Activated naive CD4-positive, alpha-beta T cell (primary cell): ENCODE measurements at places on chromosomes 5 and 9.
A peak's percentile ranks its signal among the peaks of the same experiment; 100 is the strongest.

DNA sequence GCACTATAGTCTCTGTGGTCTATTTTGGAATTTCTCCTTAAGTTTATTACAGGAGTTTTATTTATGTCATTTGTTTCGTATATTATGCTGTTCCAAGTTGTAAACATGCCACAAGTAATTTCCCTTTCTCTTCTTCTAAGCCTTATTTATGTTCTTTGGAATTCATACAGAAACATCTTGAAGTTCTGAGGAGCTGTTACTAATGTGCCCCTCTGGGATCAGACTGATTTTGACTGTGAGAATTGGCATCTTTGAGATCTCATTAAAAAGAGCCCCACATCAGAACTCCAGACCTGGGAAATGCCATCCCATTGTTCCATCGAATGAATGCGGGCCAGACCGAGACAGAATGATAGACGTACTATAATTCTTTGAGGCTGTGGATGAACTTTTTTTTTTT is 138.8 kb upstream of the CD180 start:
- DNase-seq, result no peak

DNA sequence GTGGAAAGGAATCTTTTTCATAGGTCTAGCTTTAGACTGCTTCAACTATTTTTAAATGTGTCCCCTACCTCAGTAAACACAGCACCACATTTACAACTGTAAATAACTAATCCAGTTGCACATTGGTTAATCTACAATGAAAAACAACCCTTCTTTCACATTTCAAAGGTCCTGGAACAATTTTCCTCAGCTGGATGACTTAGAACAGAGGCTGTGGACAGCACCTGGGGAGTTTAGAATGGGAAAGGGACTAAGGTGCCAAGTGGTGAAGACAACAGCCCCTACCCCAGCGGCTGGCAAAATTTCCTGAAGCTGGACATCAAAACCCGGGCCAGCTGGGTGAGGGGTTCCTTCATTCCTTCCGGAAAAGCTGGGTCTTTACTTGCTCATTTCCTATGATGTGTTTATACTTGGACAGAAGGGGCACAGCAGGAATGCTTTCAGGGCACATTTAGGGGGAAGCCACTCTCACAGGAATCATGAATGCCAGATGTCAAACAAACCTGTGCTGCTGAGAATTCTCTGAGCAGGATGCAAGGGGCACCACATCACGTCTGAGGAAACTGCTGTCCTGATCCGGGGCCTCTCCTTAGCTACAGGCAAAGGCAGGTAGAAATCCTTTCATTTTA is 158.3 kb downstream of the NR2F1-AS1 start:
- no peak for DNase-seq

DNA sequence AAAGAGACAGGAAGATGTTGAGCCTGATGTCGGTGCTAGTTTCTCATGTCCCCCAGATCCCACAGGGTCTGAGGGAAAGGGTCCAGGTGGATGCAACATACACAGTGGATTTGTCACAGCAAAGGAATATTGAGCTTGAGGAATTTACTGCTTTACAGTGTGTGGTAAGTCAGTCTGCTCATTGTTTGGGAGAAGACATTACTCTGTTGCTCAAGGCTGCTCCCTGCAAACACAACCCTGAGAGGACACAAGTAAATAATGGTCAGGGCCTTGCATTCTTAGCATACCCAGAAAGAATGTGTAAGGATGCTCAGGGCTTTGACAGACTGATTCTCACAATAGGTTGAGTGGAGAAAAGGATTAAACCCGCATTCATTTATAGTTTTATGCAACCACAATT is 7.3 kb upstream of the MAN2A1 start:
- DNase-seq, result no peak

GRCh38 chr5:83474991-83475390 is 3.4 kb downstream of the VCAN start:
- no peak for DNase-seq

GRCh38 chr9:37902796-37903646 is 906 bp downstream of the SLC25A51 start:
- no peak for DNase-seq

DNA sequence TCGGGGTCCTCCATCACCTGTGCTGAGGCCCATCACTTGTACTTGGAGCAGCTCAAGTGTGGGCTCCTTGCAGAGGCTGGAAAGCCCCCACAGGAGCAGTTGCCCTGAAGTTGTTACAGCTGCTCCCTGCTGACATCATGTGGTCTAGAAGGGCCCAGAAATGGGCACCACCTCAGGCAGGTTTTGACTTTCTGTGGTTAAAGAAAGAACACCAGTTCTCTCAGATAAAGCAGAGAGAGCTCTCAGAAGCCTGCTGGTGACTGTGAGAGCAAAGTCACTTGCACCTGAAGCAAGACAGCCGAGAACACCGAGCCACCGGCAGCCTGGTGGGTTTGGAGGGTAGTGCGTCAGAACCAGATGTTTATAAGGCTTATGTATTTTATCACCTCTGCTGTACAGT is 70.4 kb downstream of the MVB12B start:
- peak; percentile 10 for DNase-seq

DNA sequence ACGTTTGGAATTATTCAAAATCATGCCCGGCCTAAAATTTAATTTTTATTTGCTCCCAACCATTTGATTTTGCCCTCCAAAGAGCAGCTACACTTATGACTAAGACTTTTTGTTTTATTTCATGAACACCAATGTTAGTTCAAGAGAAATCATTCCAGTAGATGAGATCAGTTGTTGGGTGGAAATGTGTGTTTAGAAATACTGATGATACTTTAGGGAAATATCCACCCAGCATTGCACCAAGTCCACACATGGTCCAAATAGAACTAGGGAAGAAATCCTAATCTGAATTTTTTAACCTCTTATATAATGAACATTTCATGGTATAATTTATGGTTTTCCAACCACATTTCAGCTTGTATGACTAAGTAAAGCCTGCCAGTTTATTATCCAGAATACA is 28.3 kb upstream of the GOLPH3 start:
- DNase-seq, result no peak

DNA sequence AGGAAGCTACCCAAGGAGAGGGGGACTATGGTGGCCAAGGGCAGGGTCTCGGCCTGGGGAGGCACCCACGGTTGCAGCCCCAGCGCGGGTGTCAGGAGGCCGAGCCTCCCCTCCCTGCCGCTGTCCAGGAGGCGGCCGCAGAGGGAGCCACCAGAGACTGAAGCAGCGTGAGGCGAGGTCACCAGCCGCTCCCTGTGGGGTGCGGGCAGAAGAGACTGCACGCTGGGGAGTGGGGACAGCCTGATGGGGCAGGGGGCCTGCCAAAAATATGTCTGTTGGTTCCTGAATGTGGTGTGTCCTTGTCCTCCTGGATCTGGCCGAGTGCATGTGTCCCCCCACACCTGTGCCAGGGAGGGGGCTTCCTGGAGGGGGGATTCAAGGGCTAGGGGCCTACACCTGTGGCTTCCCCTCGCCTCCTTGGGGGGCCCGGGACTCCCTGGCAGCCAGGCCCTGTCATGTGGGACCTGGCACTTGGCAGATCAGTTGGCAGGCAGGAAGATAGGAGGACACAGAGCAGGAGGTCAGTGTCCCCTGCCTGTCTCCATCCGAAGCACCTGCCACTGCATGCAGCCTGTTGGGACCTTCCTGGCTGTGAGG is 131.2 kb downstream of the DAB2IP start:
- DNase-seq, result no peak

DNA sequence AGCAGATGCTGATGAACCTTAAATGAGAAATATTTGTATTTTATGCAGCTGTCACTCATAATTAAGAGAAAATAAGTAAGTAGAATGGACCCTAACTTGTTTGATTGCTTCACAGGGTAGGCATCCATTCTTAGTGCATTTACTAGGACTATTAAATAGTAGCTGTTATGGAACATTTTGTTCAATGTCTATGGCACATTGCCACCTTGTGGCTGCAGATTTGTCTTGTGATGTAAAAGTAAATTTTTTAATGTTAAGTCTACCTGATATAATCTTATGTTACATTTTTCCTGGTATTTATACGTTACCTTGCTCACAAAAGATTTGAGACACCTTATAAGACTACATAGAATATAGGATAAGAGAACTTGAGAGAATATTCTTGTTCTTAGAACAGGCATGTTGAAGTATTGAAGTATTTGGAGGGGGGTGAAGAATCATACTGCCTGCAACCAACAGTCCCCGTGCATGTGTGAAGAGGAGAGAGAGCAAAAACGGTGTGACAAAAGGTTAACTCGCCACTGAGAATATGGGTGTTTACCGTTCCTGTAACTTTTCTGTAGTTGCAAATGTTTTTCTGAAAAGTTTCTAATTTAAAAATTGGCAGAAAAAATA is 161.1 kb downstream of the MAST4 start:
- DNase-seq, result no peak

DNA sequence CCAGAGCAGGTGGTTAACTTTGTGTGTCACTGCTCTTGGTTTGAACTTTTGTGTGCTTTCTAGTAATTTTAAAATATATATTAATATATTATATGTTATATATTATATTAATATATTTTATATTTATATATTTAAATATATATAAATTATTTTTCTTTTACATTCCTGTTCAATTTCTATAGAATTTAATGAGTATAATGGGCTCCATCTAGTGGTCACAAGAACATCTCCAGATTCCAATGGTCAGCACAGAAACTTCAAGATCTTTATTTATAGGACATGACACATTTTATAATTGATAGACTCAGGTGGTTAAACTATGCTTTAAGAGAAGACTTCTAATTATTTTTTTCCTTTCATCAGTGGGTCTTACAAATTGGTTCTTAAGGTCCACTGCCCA is 39.1 kb downstream of the COL23A1 start:
- DNase-seq, result no peak

- no peak for DNase-seq
Measured at GRCh38 chr5:59319250-59319649, 574.3 kb downstream of the PDE4D start.

- no peak for DNase-seq
Measured at GRCh38 chr5:94810281-94810680, 191.8 kb downstream of the SLF1 start.

DNA sequence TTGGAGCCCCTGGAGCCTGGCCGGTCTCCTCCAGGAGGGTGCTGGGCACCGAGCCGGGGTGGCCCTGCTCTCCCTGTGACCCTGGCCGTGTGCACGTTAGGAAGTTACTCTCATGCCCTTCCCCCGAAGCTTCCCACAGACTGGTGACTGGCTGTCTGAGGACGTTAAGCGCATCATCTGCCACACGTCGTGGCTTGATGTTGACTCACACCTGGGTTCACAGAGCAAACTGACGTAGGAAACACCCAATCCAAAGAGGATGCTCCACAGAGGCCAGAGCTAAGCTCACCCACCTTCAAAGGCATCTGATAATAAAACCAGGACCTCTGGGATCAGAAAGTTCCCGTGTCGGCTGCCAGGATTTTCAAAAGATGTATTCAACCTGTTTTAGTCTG is 152.9 kb upstream of the PHYKPL start:
- no peak for DNase-seq

DNA sequence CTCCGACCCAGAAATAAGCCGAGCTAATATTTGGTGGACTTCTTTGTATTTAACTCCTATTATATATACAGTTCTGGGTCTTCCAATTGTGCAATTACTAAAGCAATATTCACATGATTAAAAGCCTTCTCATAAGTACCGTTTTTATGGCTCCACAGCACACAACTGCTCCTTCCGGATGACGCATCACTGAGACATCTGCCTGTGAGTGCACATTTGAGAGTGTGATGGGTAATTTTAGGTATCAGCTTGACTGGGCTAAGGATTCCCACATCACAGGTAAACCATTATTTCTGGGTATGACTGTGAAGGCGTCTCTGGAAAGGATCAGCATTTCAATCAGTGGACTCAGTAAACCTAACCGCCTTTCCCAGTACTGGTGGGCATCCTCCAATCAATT is 77.5 kb upstream of the SYK start:
- DNase-seq, result no peak

DNA sequence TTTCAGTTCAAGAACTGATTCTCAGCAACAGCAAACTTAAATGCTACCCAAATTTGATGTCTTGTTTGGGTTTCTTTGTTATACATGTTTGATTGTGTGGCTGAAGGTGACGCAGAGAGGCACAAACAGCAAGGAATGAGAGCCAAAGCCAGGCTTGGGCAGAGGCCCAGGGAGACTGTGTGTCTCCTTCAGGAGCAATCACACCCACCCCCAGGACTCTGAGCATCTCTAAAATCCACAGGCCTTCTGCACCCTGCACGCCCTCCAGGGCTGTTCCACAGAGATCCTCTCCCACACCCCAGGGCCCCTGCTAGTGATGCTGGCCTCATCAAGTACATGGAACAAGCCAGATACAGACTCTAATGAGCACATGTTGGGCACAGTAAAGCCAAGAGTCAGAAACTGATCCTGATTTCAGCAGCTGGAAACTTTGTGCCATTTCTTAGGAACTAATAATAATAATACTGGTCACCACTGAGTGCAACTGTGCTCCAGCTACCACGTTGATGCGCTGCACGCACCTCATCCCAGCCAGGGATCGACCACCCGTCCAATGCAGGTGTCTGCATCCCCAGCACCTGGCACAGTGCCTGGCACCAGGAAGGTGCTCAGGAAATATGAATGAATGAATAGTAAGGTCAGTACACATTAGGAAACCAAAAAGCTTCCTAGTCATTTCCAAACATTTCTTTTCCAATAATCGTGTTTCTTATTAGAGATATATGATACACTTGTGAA is 54.6 kb upstream of the TCF7 start:
- DNase-seq, result no peak

GRCh38 chr9:125784286-125785049 is 37.3 kb downstream of the PBX3 start:
- DNase-seq, result no peak

DNA sequence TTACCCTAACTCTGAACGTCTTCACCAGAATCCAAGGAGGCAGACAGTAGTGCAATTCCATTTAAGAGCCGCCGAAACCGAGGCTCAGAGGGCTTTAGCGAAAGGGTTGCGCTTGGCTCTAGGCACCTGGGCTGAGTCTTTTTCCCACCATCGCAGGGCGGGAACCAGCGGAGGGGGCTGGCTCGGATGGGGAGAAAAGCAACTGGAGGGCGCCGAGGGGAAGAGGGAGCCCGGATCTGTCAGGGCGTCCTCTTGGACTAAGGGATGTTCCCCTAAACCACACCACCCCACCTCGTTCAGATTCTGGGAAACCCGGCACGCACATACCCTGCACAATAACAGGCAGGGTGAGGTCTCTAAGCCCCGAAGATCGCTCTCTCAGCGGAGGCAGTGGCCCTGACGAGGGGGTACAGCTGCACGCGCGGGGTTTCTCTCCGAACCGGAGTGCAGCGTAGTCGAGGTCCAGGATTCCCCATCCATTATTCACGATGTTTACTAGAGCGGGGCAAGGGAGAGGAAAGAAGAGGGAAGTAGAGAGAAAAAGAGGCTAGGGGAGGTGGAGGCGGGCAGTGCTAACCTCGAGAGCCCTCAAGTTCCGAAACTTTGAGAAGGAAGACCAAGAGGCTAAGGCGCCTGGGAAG is 1.3 kb upstream of the POU4F3 start:
- no peak for DNase-seq
